NCI-H1048 (cell line): ENCODE measurements at places on chromosomes 16 and 17.

GRCh38 chr17:80751946-80752581, 207.4 kb downstream of the RPTOR start:
- DNase-seq = no peak

DNA sequence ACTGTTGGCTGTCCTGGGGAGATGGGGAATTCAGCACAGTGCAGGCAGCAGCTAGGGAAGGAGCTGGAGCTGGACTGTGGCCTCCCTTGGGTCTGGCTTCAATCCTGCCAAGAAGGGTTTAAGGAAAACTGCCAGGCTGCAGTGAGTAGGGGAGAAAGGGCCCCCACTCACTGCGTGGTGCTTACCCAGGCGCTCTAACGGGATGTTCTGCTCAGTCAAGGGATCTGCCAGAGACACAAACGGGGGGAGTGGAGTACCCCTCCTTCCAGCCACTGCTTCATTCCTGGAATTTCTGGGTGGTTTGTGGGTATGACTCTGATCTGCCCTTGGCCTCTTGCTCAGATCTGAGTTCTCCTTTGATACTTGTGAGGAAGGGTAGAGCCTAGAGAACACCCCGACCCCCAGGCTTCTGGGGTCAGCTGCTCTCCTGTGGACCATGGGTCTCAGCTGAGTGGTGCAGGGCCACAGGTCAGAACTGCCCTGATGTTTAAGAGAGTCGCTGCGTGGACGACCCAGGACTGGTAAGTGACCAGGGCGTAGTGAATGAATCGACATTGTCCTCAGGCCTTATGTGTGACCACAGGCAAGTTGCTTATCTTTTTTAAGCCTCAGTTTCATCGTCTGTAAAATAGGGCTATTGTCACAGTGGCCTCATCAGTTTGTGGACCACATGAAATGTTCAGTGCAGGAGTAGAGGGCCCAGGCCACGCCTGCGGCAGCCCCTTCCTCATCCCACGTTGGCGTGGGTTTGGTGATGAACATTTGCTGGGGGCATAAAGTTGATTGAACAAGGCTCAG, 9.6 kb downstream of the CRISPLD2 start:
- no peak for DNase-seq

DNA sequence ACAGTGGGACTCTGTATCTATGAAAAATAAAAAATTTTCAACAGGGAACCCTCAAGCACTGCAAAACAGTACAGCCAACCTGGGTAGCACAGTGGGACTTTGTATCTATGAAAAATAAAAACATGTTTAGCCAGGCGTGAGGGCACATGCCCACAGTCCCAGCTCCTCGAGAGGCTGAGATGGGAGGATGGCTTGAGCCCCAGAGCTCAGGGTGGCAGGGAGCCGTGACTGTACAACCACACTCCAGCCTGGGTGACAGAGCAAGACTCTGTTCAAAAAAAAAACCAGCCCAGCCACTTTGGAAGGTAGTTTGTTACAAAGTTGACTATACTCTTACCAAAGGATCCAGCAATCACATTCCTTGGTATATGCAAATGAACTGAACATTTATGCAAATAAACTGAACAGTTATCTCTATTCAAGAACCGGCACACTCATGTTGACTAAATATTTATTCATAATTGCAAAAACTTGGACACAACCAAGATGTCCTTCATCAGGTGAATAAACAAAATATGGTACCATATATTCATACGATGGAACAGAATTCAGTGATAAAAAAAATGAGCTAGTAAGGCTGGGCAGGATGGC, 5.2 kb downstream of the RPH3AL start:
- DNase-seq = peak; percentile 12

GRCh38 chr17:46108550-46109110, 84.6 kb downstream of the KANSL1 start:
- DNase-seq = no peak

GRCh38 chr16:80462917-80463316, 77.9 kb upstream of the DYNLRB2 start:
- no peak for DNase-seq

DNA sequence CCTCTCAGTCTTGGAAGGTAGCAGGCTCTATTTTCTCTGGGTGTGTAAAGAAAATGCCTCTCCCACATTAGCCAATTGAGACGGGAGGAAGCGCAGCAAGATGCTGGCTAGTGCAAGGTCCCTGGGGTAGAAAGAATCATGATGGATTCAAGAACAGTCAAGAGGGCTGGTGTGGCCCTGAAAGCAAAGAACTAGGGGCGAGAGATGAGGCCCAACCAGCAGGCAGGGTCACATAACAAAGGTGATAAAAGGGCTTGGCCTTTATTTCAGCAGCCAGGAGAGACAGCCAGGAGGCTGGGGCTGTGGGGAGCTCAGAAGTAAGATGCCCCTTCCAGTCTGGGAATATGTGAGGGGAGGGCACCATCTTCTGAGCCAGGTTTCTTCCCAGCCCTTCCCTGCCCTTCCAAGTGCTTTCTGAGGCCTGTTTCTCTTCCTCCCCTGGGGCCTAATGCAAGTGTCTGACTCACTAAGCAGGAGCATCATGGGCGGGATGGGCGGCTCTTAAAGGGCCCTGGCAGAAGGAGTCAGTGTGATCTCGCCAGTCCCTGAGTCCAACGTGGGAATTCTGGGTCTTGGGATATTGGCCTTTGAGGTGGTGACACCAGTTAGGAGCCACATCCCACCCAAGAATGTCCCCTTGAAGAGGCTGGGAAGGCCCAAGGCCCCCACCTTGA, 3.9 kb upstream of the NLRC5 start:
- DNase-seq = no peak

GRCh38 chr17:43114151-43114552, 11.0 kb downstream of the BRCA1 start:
- no peak for DNase-seq

GRCh38 chr16:11726008-11726407, 16.6 kb downstream of the TXNDC11 start:
- DNase-seq = no peak

GRCh38 chr16:12256921-12257320, 280.4 kb downstream of the SNX29 start:
- no peak for DNase-seq

- DNase-seq = no peak
These were observed 36.6 kb upstream of the ALKBH5 start for GRCh38 chr17:18146980-18147379.

- DNase-seq = no peak
These were observed 132.4 kb upstream of the GSE1 start for GRCh38 chr16:85480727-85481101.

DNA sequence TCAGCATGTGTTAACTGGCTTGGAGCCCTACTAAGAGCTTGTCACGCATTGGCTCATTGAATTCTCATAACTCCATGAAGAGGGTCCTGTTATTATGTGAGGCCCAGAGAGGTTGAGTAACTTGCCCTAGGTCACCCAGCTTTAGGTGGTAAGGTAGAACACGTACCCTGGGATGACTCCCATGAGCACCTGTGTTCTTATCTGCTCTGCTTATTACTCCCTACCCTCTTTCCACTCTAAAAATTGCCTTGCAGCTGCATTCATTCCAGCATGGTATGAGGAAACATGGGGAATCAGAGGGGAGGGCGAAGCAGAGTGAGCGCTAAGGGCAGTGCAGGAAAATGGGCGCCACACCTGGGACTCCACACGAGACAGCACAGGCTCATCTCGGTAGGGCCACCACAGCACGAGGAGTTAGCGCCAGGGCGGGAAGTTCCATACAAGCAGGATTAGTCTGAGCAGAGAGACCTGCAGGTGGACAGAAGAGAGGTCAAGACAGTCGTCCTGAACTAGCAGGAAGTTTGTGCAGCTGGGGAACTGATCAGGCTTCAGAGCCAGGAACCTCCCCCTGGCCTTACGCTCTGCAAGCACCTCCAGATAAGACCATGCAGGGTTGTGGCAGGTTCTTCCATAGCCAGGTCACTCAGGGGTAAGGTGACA, 10.1 kb downstream of the COPZ2 start:
- DNase-seq = no peak

DNA sequence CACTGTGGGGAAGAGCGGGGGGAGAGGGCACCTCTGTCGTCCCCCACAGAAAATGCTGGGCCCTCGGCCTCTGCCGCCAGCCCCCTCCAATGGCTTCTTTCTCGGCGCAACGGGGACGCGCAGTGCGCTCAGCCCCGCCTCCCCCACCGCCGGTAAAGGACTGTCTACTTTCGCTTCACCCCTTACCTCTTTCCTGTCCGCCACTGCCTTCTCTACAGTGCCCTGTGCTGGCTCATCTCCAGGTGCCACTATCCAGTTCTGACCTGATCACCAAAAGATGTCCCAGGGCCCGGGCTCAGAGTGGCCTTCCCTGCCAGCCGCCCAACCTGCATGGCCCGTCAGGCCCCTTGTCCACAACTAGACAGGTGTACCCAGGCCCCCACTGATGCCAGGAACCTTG, 7.3 kb downstream of the ENDOV start:
- no peak for DNase-seq

- DNase-seq = no peak
These were observed 19.0 kb upstream of the OSGIN1 start for GRCh38 chr16:83933885-83934683.
